ENCODE measurements at places on chromosomes 7 and 10.

DNA sequence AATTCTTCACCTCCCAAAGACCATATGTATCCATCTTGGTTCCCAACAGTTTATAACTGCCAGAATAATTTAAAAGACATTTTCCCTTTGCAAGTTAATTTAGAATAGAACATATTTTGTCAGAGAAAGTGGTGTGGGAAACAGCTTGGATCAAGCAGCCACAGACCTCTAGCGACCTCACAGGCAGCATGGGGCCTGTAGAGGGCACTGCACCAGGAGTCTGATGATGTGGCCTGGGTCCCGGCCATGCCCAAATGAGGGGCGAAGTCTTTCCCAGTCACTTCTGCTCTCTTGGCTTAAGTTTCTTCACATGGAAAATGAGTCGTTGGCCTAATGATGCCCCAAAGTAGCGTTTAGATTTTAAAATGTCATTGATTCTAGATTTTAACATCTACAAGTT, 243.2 kb downstream of the SDK1 start:
- DNase-seq, result peak; percentile 38

- DNase-seq, result peak; percentile 84
These were observed at the start of gene ZNF467 for GRCh38 chr7:149773446-149774236. Gene ZNF467 (minus strand): TSS chr7:149773588. CDS start chr7:149771032, 2,556 bp downstream.

- DNase-seq, result no peak
These were observed 2.6 kb downstream of the ZC3HAV1 start for GRCh38 chr7:139106959-139107358.

- DNase-seq, result no peak
These were observed 10.4 kb upstream of the PRKG1 start for GRCh38 chr10:51063659-51064535.

DNA sequence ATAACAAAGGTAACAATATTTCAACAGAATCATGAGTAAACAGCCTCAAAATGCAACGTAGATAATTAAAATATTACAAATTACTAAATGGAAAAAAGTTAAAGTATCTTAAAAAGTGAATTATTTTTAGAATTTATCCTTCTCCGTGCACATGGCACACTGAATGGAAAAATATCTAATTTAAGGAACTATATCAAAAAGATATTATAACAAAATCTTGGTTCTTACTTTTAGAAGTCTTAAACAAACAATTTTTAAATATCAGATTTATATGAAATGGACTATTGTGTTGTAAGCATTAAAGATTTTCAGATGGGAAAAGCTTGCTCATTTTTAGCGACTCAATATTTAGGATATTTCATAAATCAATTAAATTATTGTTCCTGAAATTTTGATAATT, 72.0 kb downstream of the AGMO start:
- DNase-seq, result no peak

DNA sequence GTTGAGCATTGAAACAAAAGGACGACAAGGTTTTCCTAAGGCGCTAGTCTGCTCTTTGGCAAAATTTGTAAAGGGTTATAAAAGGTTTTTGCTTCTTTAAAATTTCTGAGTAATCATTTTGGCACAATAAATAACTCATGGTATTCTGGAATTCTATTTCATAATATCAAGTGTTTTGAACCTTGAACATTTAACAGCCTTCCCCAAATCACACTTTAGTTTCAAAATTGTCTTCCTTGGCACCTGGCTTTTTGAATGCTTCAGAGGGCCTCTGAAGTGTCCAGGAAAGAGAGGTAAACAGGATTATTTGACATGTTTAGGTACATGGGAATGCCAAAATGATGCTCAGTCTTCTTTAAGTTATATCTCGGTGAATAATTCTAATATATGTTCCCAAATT, 220.8 kb downstream of the PHF14 start:
- no peak for DNase-seq

DNA sequence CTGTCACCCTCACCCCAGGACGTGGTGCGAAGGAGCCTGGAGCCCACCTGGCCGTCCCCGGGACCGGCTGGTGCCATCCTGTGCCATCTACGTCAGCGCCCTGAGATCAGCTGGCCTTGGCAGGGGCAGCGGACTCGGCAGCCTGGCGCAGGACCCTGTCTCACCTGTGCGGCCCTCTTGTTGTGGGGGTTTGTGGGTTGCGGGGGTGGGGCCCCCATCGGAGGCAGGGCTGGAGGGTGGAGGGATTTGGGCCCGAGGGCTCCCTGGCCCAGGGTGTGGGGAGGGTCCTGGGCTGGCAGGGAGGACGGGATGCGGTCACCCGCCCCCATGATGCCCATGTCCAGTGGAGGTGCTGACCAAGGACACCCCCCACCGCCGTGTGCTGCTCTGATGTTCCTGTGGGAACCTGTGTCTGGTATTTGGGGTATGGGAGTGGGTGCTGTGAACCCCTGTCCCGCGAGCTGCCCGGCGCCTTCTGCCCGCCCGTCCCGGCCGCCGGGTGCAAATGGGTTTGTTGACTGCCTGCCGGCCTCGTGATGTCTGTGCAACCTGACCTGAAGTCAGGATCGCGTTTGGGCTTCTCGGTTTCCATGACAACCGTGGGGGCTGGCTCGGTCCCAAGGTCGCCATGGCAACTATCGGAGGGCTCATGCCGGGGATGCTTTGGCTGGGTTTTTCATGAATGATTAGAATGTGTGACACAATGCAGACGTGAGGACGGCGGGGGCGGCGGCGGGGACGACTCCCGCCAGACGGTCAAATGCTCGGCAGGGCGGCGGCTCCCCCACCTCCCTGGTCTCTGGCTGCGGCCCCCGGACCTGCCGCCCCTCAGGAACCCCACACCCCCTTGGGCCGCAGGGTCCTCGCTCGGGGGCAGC, 7.3 kb downstream of the MAFK start:
- peak; percentile 92 for DNase-seq

DNA sequence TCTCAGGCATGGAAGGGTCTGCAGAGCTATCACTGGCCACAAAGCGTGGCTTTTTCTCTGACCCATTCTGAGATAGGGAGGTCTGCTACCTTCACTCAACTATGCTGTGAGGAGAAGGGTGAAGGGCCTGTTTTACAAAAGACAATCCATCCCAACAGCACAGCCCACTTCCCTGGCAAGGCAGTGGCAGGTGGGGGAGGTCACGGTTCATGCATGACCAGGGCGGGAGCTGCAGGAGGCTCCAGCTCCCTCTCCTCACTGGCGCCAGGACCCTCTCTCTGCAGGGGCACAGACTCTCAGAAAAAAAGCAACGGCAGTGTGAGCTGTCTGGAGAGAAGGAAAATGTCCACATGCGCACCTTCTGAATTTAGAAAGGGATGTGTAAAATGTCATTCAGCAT, 28.5 kb downstream of the GRB10 start:
- DNase-seq, result no peak

DNA sequence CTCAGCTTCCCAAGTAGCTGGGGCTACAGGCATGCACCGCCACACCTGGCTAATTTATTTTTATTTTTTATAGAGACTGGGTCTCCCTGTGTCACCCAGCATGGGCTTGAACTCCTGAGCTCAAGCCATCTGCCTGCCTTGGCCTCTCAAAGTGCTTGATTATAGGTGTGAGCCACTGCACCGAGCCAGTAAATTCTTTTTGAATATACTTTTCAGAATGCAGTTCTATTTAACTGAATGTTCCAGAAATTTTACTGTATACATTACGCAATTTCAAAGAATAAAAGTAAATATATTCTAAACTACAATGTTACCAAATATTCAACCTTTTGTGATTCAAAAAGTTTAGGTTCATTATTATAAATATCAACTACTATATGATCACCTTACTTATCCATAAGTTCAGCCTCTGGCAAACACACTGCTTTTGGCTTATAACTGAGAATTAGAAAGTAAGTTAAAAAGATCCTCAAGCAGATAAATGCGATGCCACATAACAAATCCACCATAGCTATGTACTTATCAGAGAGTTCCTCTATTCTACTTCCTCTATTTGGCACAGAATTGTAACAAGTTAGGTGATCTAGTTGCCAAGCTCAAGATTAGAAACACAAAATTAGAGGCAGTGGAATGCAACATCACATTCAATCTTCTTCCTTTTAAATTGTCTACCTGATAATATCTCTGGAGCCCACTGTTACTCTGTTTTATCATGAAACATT, 118.2 kb downstream of the ANK3 start:
- DNase-seq, result no peak

DNA sequence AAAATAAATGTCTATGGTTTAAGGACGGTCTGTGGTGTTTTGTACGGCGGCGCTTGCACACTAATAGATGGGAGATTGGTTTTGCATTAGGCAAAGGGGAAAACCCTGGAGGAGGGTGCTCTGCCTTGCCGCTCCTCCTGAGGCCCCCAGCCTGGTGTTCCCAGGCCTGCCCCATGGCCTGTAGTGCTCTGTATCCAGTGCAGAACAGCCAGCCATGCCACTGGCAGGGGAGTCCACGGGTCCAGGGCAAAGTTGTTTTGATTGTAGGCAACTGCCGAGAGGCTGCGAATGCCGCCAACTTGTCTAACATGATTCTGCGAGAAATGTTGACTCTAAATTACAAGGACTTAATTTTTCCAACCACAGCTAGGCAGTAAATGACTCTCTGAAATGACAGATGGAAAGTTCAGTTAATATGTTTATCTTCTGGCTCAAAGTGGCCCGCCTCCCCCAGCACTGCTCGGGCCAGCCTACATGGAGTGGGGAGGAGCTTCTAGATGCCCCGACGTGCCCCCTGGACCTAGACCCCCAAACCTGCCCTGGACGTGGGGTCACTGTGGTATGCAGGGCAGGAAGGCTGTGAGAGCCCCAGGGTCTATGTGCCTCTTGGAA, 104.6 kb upstream of the GDF10 start:
- DNase-seq, result no peak

DNA sequence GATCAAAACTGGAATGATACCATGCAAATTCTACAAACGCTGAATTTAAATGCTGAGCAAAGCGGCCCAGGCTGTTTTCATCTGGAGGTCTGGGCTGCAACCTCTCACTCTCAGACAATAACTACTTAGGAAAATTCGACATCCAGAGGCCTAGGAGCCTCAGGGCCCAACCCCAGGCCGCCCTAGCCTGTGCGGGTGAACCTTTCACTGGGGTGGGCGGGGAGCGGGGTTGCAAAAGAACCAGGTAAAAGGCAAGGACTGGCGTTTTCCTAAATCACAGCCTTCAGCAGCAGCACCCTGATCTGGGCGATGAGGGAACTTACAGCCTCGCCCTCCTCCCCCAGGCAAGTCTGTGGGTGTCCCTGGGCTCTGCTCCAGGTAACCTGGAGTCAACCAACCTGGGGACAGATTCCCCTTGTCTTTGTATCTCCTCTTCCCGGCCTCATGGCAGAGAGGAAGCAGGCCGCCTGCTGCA, 33.4 kb downstream of the CALML5 start:
- peak; percentile 72 for DNase-seq

- no peak for DNase-seq
These were observed 115.8 kb downstream of the THSD7A start for GRCh38 chr7:11716185-11716584.

- DNase-seq, result peak; percentile 74
These were observed 180.5 kb upstream of the PRSS58 start for GRCh38 chr7:142438235-142438922.

GRCh38 chr7:39892361-39892760, 57.7 kb upstream of the CDK13 start:
- no peak for DNase-seq

- peak; percentile 55 for DNase-seq
These were observed 134.9 kb downstream of the SH3PXD2A start for GRCh38 chr10:103720328-103720963.

- DNase-seq, result no peak
These were observed 85.2 kb downstream of the RTKN2 start for GRCh38 chr10:62183442-62183841.

DNA sequence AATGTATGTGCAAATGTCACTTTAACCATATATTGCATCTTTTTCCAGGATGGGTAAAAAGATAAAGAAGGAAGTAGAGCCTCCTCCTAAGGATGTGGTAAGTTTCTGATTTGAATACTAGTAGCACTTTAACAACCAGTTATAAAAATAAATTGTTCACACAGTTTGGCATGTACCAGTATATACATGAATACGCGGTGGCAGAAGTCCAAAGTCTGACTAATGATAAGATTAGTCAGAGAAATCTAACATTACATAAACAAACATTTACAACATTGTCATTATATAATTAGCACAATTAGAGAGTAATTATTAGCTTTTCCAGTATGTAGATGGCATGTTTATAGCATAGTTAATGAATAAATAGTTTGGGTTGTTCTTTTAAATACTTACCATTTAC, 4.1 kb downstream of the ARMC3 start:
- DNase-seq, result no peak

DNA sequence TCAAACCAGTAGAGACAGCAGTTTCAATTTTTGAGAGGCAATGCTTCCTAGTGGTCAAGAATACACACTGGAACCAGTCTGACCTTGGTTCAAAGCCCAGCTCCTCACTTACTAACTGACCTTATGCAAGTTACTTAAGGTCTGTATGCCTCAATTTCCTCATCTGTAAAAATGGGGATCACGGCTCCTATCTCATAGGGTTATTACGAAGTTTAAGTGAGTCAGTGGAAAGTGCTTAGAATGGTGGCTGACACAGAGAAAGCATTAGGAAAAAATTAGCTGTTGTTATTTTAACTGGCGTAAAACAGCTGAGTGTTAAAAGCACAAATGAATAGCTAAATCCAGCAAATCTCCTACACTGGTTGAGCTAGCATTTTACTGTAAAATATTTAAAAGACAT, 162.4 kb upstream of the LAMB4 start:
- DNase-seq, result no peak

DNA sequence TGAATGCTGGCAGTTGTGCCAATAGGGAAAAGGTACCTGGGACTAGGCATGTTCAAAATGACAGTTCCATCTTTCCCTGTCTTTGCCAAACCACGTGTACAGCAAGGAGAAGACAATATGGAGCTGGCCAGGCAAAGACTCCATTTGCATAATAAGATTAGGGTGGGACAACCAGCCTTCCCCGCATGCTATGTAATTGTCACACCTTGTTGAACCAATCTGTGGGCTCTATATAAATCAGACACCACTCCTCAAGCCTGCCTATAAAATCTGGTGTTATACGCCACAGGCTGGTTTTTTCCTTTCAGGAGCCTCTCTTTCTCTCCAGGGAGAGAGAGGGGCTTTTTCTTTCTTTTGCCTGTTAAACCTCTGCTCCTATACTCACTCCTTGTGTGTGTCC, 11.0 kb upstream of the NUB1 start:
- DNase-seq, result no peak

- no peak for DNase-seq
These were observed 184.2 kb downstream of the EMX2 start for GRCh38 chr10:117726596-117727295.

DNA sequence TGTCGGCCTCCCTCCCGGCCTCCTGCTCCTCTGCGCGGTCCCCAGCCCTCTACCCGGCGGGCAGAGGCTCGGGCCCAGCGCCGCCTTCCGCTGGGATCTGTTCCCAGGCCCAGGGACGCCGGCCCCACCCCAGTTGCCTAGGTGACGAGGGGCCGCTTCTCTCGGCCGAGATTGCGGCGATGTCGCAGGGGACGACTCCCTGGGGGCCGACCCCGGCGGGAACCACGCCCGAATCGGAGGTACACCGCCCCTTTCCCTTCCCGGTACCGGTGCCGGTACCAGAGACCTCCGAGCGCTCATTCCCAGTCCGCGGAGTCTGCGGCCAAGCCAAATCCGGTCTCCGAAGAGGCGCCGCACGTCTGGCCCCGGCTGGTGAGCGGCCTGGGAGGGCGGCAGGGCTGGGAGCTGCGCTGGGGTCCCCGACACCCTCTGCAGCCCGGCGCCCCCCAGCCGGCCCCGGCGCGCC, at the start of gene CABCOCO1:
Gene CABCOCO1, plus strand, starts transcription at position 136 of the 466 bp plus-strand sequence. Its CDS starts 44 bp downstream, at position 180.
- DNase-seq, result peak; percentile 79

- no peak for DNase-seq
These were observed 20.7 kb downstream of the ABI1 start for GRCh38 chr10:26839966-26840627.
